ENCODE measurements at places on chromosomes 7 and 10.

- peaks cover 36% of the 10 kb centered on the region for H3K27me3 ChIP-seq
- no peaks in the 10 kb centered on the region for H3K36me3 ChIP-seq
- peak overlapping the region; percentile 71 for H3K4me3 ChIP-seq
- peaks cover 5% of the 10 kb centered on the region for H3K4me1 ChIP-seq
Measured at GRCh38 chr10:101321073-101321472, 32.9 kb upstream of the BTRC start.

DNA sequence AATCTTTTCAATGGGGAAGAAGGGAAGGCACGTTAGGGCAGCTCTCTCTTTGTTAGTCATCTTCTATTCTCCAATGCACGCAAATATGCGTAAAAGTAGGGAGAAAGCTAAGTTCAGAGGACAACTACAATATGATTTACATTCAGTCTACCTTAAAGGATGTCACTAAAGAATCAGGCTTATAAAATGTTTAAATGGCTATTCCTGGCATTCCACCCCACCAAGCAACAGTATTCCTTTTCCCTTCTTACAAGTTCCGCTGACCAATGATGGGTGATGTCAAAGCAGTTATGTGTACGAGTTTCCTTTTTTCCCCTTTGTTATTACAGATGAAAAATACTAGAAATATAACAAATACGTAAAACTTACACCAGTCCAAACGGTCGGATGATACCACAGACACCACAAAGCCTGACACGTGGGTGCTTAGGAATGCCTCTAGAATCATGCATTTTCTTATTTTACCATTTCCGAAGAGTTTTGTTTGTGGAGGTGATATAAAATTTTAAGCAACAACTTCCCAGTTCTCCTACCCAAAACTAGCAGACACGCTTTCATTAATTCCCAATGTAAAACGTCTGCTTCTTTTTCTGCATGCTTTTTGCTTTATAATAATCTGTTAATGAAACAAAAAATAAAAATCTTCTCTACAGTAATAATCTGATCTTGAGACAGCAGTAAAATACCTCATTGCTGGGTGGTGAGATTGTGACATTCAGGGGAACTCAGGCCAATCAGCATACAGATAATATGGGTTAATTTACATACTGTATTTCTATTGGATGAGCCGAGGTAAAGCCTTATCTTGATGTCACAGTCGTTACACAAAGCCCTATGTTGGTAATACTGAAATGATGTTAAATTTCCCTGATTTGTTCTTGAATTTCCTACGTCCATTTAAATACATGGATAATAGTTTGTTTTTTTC, 708 bp upstream of the GPR85 start:
- H3K4me3 ChIP-seq: no peak overlapping the region
- peaks cover 7% of the 10 kb centered on the region for H3K4me1 ChIP-seq
- H3K36me3 ChIP-seq: no peaks in the 10 kb centered on the region
- DNase-seq: no peak
- peaks cover 55% of the 10 kb centered on the region for H3K27me3 ChIP-seq

- peaks cover 32% of the 10 kb centered on the region for H3K27me3 ChIP-seq
- H3K4me1 ChIP-seq: no peaks in the 10 kb centered on the region
- DNase-seq: no peak
- no peaks in the 10 kb centered on the region for H3K36me3 ChIP-seq
Measured at GRCh38 chr10:125990974-125991373, 94.6 kb downstream of the FANK1 start.

DNA sequence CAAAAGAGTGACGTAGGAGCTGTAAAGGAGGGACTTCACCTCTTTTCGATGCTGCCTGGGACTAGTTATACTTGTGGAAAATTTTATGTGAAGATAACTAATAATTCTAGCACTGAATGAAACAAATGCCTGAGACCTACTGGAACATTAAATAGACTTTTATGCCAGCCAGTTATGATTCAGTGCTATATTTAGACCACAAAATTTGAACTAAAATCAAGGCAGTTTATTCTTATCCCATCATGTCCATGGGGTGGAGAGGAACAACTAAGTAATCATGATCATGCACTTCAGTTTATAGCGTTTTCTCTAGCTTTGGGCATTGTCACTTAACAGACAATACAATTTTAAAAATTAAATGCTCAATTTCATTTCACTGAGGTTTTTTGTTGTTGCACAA, 76.7 kb downstream of the ZEB1 start:
- peaks cover 6% of the 10 kb centered on the region for H3K36me3 ChIP-seq
- H3K27ac ChIP-seq: no peak overlapping the region
- peaks cover 40% of the 10 kb centered on the region for H3K4me1 ChIP-seq
- no peaks in the 10 kb centered on the region for H3K27me3 ChIP-seq
- H3K4me3 ChIP-seq: no peak overlapping the region

DNA sequence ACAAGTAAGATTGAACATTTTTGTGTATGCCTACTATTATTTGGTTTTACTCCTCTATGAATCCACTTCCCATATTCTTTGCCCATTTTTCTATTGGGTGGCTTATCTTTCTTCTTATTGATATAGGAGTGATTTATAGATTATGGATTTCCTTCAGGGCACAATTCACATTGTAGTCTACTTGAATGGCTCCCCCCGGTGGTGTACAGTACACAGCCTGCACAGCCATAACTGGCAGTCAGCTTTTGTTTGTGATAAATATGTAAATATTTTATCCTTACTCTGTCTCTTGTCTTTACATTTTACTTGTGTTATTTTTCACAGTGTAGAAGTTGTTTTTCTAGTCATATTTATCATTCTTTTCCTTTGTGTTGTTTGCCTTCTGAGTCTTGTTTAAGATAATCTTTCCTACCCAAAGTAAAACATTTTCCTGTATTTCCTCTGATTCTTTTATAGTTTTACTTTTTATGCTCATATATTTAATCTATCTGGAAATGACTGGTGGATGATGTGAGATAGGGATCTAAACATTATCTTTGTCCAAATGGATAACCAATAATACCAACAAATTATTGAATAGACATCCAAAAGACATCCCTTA, 23.9 kb upstream of the CALD1 start:
- H3K36me3 ChIP-seq: peaks cover 2% of the 10 kb centered on the region
- H3K27ac ChIP-seq: no peak overlapping the region
- no peaks in the 10 kb centered on the region for H3K27me3 ChIP-seq
- no peak overlapping the region for H3K4me3 ChIP-seq
- no peak for DNase-seq

DNA sequence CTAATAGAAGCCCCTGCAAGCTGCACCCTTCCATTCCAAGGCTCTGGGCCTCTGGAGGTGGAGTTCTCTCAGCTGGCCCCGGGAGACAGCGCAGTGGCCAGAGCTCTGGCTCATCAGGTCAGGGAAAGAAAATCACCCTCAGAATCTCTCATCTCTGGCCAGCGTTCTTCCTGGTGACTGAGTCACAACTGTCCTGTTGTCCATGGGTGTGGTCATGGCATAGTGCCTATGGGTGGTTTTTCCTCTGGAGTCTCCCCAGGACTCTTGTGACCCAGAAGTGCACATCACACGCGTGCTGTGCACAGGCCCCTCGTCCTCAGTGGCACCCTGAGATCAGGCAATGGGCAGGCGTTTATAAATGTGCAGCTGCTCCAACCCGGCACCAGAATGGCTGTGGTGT, 27.4 kb upstream of the FXYD4 start:
- H3K27me3 ChIP-seq: peaks cover 16% of the 10 kb centered on the region
- no peak for DNase-seq
- H3K4me3 ChIP-seq: no peak overlapping the region
- peaks cover 30% of the 10 kb centered on the region for H3K4me1 ChIP-seq

DNA sequence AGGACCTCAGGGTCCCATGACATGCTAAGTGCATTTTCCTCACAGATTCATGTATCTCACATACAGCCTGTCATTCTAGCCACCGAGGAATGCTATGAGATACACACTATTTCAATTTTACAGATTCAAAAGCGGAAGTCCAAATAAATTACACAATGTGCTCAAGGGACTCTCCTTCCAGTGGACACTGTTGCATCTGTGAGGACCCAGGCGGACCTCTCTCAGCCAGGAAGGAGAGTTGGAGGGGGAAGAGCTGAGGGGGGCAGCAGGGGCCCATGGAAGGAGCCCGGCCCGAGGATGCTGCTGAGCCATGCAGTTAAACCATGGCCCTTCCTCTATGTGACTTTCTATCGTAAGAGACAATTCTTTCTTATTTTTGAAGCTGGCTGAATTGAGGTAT, 93.6 kb downstream of the VOPP1 start:
- H3K27me3 ChIP-seq: no peaks in the 10 kb centered on the region
- peak overlapping the region; percentile 92 for H3K27ac ChIP-seq
- H3K4me1 ChIP-seq: peaks cover 63% of the 10 kb centered on the region
- peaks cover 19% of the 10 kb centered on the region for H3K36me3 ChIP-seq
- no peak overlapping the region for H3K4me3 ChIP-seq

- no peaks in the 10 kb centered on the region for H3K4me1 ChIP-seq
- H3K4me3 ChIP-seq: no peak overlapping the region
- DNase-seq: no peak
- H3K27ac ChIP-seq: no peak overlapping the region
Measured at GRCh38 chr10:70315276-70315675, 31.5 kb upstream of the NPFFR1 start.

DNA sequence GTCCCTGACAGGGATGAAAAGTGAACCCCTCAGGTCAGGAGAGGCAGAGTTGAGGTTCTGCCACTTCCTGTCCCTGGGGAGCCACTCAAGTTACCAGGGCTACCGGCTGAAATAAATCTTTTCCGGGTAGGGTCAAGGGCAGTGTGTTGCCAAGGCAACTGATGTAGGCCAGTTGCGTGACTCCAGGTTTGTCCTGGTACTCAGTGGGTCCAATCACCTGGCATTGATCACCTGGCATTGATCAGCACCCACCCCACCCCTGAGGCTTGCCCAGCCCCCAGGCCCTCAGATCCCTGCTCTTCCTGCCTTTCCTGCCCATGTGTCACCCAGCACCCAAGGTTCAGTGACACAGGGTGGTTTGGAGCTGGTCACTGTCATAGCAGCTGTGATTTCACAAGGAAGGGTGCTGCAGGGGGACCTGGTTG, 5.9 kb downstream of the SAP25 start:
- no peaks in the 10 kb centered on the region for H3K27me3 ChIP-seq
- DNase-seq: no peak
- peaks cover 24% of the 10 kb centered on the region for H3K4me1 ChIP-seq
- H3K27ac ChIP-seq: no peak overlapping the region
- H3K4me3 ChIP-seq: no peak overlapping the region

GRCh38 chr7:10022957-10023356, 950.7 kb upstream of the PHF14 start:
- H3K27ac ChIP-seq: no peak overlapping the region
- H3K27me3 ChIP-seq: no peaks in the 10 kb centered on the region
- H3K36me3 ChIP-seq: no peaks in the 10 kb centered on the region
- no peak overlapping the region for H3K4me3 ChIP-seq
- H3K4me1 ChIP-seq: no peaks in the 10 kb centered on the region

GRCh38 chr7:99024066-99024465, 119.8 kb downstream of the SMURF1 start:
- H3K4me1 ChIP-seq: peaks cover 20% of the 10 kb centered on the region
- no peak overlapping the region for H3K4me3 ChIP-seq
- H3K27me3 ChIP-seq: no peaks in the 10 kb centered on the region
- DNase-seq: no peak

GRCh38 chr10:36778651-36779050, 346.7 kb upstream of the ANKRD30A start:
- H3K4me3 ChIP-seq: no peak overlapping the region
- no peaks in the 10 kb centered on the region for H3K36me3 ChIP-seq

DNA sequence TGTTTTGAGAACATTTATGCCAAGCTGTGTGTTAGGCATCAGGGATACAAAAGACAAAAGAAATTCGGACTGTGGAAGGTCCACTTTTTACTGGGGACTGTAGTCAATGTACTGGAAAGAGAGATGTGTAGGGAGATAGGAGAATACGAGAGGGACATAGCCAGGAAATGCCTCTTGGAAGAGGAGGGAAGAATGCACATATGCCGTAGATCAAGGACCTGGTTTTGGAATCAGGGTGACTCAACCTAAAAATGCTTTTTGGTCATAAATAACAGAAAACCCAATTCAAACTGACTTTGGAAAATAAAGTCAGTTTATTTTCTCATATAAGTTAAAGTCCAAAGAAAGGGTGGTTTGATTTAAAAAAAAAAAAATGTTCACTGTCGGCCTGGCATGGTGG, 140.3 kb upstream of the TCF7L2 start:
- H3K27me3 ChIP-seq: no peaks in the 10 kb centered on the region
- no peak overlapping the region for H3K27ac ChIP-seq
- peaks cover 5% of the 10 kb centered on the region for H3K36me3 ChIP-seq
- DNase-seq: no peak
- H3K4me1 ChIP-seq: peaks cover 4% of the 10 kb centered on the region
- H3K4me3 ChIP-seq: no peak overlapping the region

- no peaks in the 10 kb centered on the region for H3K36me3 ChIP-seq
- H3K4me3 ChIP-seq: no peak overlapping the region
- no peak overlapping the region for H3K27ac ChIP-seq
- no peaks in the 10 kb centered on the region for H3K27me3 ChIP-seq
- H3K4me1 ChIP-seq: no peaks in the 10 kb centered on the region
Measured at GRCh38 chr10:53638006-53638405, 865.4 kb upstream of the MBL2 start.

DNA sequence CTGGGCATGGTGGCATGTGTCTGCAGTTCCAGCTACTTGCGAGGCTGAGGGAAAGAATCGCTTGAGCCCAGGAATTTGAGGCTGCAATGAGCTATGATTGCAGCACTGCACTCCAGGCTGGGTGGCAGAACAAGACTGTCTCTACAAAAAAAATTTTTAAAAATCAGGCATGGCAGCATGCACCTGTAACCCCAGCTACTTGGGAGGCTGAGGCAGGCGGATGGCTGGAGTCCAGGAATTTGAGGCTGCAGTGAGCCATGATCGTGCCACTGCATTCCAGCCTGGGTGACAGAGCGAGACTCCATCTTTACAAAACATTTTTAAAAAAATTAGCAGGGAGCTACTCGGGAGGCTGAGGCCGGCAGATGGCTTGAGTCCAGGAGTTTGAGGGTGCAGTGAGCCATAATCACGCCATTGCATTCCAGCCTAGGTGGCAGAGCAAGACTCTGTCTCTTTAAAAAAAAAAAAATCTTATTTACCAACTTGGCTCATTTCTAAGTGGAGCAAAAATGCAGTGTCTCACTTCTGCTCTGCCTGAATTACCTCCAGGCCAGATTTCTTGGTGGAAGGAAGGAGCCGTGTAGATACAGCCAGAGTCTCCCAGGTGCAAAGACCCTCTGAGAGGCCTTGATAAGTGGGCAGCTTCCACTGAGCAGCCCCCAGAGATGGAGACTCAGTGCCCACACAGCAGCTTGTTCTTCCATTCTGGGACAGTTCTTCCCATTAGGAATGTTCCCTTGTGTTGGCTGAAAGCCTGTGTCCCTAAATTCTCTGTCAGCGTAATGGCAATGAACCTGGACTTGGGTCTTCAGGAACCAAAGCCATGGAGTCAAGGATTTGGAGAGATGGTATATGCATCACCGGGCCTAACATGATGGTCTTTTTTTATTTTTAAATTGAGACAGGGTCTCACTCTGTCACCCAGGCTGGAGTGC, 30.0 kb downstream of the GTF2IRD1 start:
- peaks cover 8% of the 10 kb centered on the region for H3K27me3 ChIP-seq
- H3K27ac ChIP-seq: peak overlapping the region; percentile 4
- H3K36me3 ChIP-seq: no peaks in the 10 kb centered on the region
- H3K4me1 ChIP-seq: peaks cover 4% of the 10 kb centered on the region
- no peak overlapping the region for H3K4me3 ChIP-seq

- H3K27ac ChIP-seq: no peak overlapping the region
- H3K27me3 ChIP-seq: peaks cover 18% of the 10 kb centered on the region
- H3K36me3 ChIP-seq: peaks cover 2% of the 10 kb centered on the region
- no peak for DNase-seq
- peaks cover 2% of the 10 kb centered on the region for H3K4me1 ChIP-seq
Measured at GRCh38 chr10:70893227-70894006, 5.1 kb upstream of the PCBD1 start.

All from T-helper 17 cell (primary cell).